ENCODE measurements at places on chromosomes 1 and 21.

DNA sequence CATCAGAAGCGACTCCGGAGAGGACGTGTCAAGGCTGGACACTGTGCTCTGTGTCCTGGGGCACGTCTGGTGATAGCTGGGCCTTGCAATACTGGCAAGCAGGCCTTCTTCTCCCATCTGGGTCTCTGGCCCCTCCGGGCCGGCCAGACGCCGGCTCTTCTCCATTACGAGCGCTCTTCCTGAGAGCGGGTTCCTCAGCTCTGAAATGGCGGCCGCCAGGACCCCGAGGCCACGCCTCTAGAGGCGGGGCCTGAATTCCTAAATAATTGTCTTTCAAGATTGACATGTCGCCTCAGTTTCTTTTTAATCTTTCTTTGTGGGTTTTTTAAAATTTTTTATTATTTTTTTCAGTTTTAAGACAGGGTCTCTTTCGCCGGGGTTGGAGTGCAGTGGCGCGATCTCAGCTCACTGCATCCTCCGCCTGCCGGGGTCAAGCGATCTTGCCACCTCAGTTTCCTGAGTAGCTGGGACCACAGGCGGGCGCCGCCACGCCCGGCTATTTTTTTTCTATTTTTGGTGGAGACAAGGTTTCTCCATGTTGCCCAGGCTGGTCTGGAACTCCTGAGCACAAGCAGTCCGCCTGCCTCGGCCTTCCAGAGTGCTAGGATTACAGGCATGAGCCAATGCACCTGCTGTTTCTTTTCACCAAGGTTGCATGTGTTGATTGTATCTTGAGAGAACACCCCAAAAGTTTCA lies 9.2 kb downstream of the RNF2 start:
- H3K36me3 ChIP-seq, result no peaks in the 10 kb centered on the region
- no peak for DNase-seq
- no peak overlapping the region for H3K4me3 ChIP-seq
- H3K27me3 ChIP-seq, result no peaks in the 10 kb centered on the region

GRCh38 chr1:153490272-153491051 lies 30.0 kb upstream of the S100A7 start:
- peak; percentile 85 for DNase-seq
- H3K4me1 ChIP-seq, result peaks cover 16% of the 10 kb centered on the region
- H3K27ac ChIP-seq, result peak overlapping the region; percentile 18
- H3K27me3 ChIP-seq, result no peaks in the 10 kb centered on the region
- no peak overlapping the region for H3K4me3 ChIP-seq

DNA sequence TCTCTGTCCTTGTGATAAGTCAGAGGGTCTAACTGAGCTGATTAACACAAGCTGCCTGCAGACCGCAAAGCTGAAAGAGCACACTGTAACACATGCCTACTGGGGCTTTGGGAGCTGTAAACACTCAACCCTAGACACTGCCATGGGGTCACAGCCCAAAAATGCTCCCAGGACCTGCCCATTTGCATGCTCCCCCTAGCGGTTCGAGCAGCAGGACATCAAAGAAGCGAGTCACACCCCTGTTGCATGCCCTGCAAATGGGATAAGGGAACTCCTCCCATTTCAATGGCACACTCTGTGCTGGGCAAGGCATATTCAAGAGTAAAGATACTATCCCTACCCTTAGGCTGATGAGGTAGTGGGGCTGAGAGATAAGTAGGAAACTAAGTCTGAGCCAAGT lies 22.8 kb downstream of the LCE3E start:
- peak; percentile 3 for DNase-seq
- H3K4me1 ChIP-seq, result no peaks in the 10 kb centered on the region
- no peak overlapping the region for H3K4me3 ChIP-seq
- no peaks in the 10 kb centered on the region for H3K36me3 ChIP-seq

DNA sequence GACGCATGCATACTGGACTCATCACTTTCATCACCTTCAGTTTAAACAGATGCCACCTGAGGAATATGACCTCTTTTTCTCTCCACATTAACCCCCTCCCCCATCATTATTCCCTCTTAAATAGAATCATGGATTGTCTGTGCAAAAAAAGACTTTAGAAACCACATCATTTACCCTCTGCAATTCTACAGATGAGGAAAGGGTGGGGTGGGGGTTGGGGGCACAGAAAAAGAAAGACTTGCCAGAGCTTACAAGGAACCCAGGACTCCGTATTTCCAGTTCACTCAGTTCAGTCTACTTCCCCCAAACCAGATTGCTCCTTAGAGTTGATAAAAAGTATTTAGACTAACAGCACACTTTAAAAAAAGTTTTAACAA lies 26.2 kb upstream of the NFIA start:
- no peak for DNase-seq
- H3K27me3 ChIP-seq, result no peaks in the 10 kb centered on the region
- H3K4me3 ChIP-seq, result peak overlapping the region; percentile 83
- peak overlapping the region; percentile 65 for H3K27ac ChIP-seq
- H3K36me3 ChIP-seq, result no peaks in the 10 kb centered on the region

DNA sequence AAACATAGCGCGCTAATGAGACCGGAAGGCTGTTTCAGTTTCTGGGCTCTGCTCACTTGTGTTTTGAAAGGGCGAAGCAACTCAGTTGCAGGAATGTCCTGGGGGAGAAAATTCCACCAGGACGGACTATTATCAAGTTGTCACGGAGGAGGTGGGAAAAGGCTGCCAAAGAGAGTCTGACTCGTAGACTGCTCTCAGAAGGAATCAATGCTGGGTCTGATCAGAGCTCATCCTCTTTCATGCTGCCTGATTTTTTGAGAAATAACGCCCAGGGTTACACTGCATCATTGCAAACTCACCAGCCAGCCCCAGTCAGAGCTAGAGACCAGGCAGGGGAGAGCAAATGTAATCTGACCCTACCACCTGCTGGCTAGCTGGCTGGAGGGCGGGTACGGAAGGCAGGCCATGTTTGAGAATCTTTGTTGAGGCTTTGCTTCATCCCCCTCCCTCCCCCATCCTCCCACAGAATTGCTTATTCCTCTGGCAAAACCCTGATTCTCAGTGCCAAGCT lies 36.4 kb upstream of the BCL9 start:
- H3K27ac ChIP-seq, result peak overlapping the region; percentile 11
- DNase-seq, result peak; percentile 65
- peaks cover 12% of the 10 kb centered on the region for H3K4me1 ChIP-seq
- H3K4me3 ChIP-seq, result no peak overlapping the region
- H3K36me3 ChIP-seq, result no peaks in the 10 kb centered on the region

GRCh38 chr1:59164371-59164770 lies 132.5 kb upstream of the FGGY start:
- no peak for DNase-seq
- H3K36me3 ChIP-seq, result no peaks in the 10 kb centered on the region
- no peaks in the 10 kb centered on the region for H3K27me3 ChIP-seq
- no peak overlapping the region for H3K27ac ChIP-seq
- no peaks in the 10 kb centered on the region for H3K4me1 ChIP-seq

DNA sequence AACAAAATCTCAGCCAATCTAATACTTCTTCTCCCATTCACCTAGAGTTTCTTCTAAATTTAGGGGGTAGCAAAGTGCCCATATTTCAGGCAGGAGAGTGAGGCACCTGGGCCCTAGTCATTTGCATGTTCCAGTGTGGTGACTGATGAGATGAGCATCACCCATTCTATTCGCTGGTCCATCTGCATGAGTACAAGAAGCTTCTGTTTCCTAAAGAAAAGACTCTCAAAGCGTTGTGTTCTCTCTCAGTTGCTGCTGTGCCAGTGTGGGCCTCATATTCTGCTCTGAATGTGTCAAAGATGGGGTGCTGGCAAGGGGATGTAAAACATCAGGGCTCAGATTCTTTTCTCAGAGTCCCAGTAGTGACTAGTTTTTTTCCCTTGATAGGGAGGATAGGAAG lies 16.1 kb upstream of the DPYD start:
- H3K27me3 ChIP-seq, result no peaks in the 10 kb centered on the region
- no peak overlapping the region for H3K4me3 ChIP-seq
- H3K4me1 ChIP-seq, result peaks cover 3% of the 10 kb centered on the region
- no peaks in the 10 kb centered on the region for H3K36me3 ChIP-seq
- H3K27ac ChIP-seq, result no peak overlapping the region

GRCh38 chr1:177922209-177922608 lies 47.6 kb downstream of the SEC16B start:
- no peak for DNase-seq
- H3K36me3 ChIP-seq, result no peaks in the 10 kb centered on the region
- H3K27ac ChIP-seq, result no peak overlapping the region
- no peak overlapping the region for H3K4me3 ChIP-seq
- H3K4me1 ChIP-seq, result no peaks in the 10 kb centered on the region

- peak; percentile 96 for DNase-seq
- H3K36me3 ChIP-seq, result no peaks in the 10 kb centered on the region
- H3K4me1 ChIP-seq, result peaks cover 8% of the 10 kb centered on the region
Measured at GRCh38 chr1:68384321-68384813, 65.4 kb downstream of the RPE65 start.

- DNase-seq, result no peak
- peaks cover 15% of the 10 kb centered on the region for H3K4me1 ChIP-seq
- no peaks in the 10 kb centered on the region for H3K36me3 ChIP-seq
- H3K27me3 ChIP-seq, result no peaks in the 10 kb centered on the region
- H3K4me3 ChIP-seq, result no peak overlapping the region
- peak overlapping the region; percentile 5 for H3K27ac ChIP-seq
Measured at GRCh38 chr1:24302209-24302611, 16.9 kb upstream of the GRHL3 start.

- no peaks in the 10 kb centered on the region for H3K36me3 ChIP-seq
- DNase-seq, result peak; percentile 37
- no peaks in the 10 kb centered on the region for H3K27me3 ChIP-seq
- H3K4me3 ChIP-seq, result no peak overlapping the region
- no peaks in the 10 kb centered on the region for H3K4me1 ChIP-seq
- no peak overlapping the region for H3K27ac ChIP-seq
Measured at GRCh38 chr1:25503551-25504426, 39.6 kb upstream of the LDLRAP1 start.

- H3K36me3 ChIP-seq, result no peaks in the 10 kb centered on the region
- DNase-seq, result no peak
- H3K4me3 ChIP-seq, result no peak overlapping the region
Measured at GRCh38 chr1:20375563-20375962, 84.9 kb downstream of the VWA5B1 start.

- H3K27me3 ChIP-seq, result no peaks in the 10 kb centered on the region
- peaks cover 22% of the 10 kb centered on the region for H3K4me1 ChIP-seq
- H3K4me3 ChIP-seq, result no peak overlapping the region
- no peaks in the 10 kb centered on the region for H3K36me3 ChIP-seq
- no peak for DNase-seq
- H3K27ac ChIP-seq, result no peak overlapping the region
Measured at GRCh38 chr1:77511440-77511840, 171.0 kb downstream of the ZZZ3 start.

- H3K27ac ChIP-seq, result no peak overlapping the region
- peaks cover 11% of the 10 kb centered on the region for H3K4me1 ChIP-seq
- no peaks in the 10 kb centered on the region for H3K36me3 ChIP-seq
- no peaks in the 10 kb centered on the region for H3K27me3 ChIP-seq
- DNase-seq, result no peak
Measured at GRCh38 chr1:84107955-84108354, 36.1 kb upstream of the PRKACB start.

- no peak overlapping the region for H3K4me3 ChIP-seq
- no peak overlapping the region for H3K27ac ChIP-seq
- H3K36me3 ChIP-seq, result no peaks in the 10 kb centered on the region
- no peaks in the 10 kb centered on the region for H3K4me1 ChIP-seq
Measured at GRCh38 chr1:233473549-233474204, 140.2 kb upstream of the KCNK1 start.

- H3K4me3 ChIP-seq, result no peak overlapping the region
Measured at GRCh38 chr1:175155473-175155856, 37.1 kb downstream of the KIAA0040 start.

DNA sequence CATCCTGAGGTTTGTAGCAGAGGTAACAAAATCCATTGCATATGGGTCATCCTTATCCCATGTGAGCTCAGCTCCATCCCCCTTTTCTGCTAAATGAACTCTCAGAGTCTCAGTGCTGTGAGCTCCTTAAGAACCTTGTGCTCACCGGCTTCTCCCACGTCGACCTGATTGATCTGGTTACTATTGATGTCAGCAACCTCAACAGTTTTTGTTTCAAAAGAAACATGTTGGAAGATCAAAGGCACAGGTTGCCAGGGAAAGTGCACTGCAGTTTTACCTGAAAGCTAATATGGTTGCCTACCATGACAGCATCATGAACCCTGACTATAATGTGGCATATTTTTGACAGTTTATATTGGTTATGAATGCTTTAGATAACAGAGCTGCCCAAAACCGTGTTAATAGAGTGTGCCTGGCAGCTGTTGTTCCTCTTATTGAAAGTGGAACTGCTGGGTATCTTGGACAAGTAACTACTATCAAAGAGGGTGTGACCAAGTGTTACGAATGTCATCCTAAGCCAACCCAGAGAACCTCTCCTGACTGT lies 131.4 kb downstream of the HS2ST1 start:
- no peak overlapping the region for H3K27ac ChIP-seq
- H3K27me3 ChIP-seq, result no peaks in the 10 kb centered on the region
- no peak overlapping the region for H3K4me3 ChIP-seq
- no peaks in the 10 kb centered on the region for H3K36me3 ChIP-seq
- DNase-seq, result no peak
- H3K4me1 ChIP-seq, result peaks cover 17% of the 10 kb centered on the region

- H3K27me3 ChIP-seq, result no peaks in the 10 kb centered on the region
- H3K36me3 ChIP-seq, result no peaks in the 10 kb centered on the region
- no peak overlapping the region for H3K27ac ChIP-seq
Measured at GRCh38 chr1:206699000-206699586, 14.4 kb downstream of the MAPKAPK2 start.

GRCh38 chr1:25796811-25797458 lies 3.1 kb upstream of the SELENON start:
- no peak overlapping the region for H3K4me3 ChIP-seq
- peak; percentile 87 for DNase-seq
- H3K27ac ChIP-seq, result no peak overlapping the region
- H3K4me1 ChIP-seq, result peaks cover 6% of the 10 kb centered on the region
- H3K36me3 ChIP-seq, result no peaks in the 10 kb centered on the region

DNA sequence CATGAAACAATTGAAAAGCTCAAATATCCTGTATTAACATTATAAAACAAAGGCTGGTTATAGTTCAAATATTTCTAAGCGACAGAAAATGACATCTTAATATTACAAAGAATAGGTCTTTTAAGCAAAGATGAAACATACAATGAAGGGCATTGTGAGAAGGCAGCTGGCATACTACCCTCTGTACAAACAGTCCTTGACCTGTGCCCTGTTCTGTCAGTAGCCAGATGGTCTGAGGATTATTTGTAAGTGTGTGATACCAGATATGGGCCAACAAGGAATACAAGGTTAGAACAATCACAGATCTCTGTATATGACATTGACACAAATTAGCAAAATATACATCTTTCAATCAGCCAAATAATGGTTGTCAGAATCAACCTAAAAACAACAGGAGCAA lies 1350.4 kb downstream of the AMY1C start:
- no peaks in the 10 kb centered on the region for H3K27me3 ChIP-seq
- H3K4me1 ChIP-seq, result no peaks in the 10 kb centered on the region
- no peaks in the 10 kb centered on the region for H3K36me3 ChIP-seq
- no peak for DNase-seq
- no peak overlapping the region for H3K4me3 ChIP-seq

DNA sequence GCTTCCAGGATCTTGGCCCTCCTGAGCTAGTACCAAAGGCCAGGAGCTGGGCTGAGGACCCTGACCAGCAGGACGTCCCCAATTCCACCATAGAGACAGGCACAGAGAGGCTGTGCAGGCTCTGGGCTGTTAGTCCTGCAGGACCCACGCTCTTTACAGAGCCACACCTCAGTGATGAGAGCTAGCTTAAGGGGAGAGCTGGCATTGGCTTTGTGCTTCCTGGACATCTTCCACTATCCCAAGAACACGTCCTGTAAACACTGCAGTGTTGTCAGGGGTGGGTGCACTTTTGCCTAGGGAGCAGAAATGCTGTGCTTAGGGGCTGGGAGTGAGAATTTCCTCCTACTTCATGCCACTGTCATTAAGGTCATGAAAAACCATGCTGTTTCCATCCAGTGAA lies 91.7 kb upstream of the EDN2 start:
- peaks cover 13% of the 10 kb centered on the region for H3K4me1 ChIP-seq
- no peak for DNase-seq
- H3K27me3 ChIP-seq, result no peaks in the 10 kb centered on the region
